Stimulated activated CD4-positive, alpha-beta T cell treated with anti-CD3 and anti-CD28 coated beads, Interleukin-2, amount 100 ng/mL, for 4 hours (primary cell): ENCODE measurements at places on chromosomes 6 and 20.

- no peak for DNase-seq
These were observed 441.0 kb downstream of the KIF16B start for GRCh38 chr20:16132036-16132798.

GRCh38 chr6:18039481-18039880, 52.0 kb upstream of the KIF13A start:
- no peak for DNase-seq

GRCh38 chr6:138546733-138547185, 47.5 kb upstream of the NHSL1 start:
- DNase-seq: no peak

GRCh38 chr6:50076431-50076830, 26.7 kb upstream of the DEFB112 start:
- DNase-seq: no peak

DNA sequence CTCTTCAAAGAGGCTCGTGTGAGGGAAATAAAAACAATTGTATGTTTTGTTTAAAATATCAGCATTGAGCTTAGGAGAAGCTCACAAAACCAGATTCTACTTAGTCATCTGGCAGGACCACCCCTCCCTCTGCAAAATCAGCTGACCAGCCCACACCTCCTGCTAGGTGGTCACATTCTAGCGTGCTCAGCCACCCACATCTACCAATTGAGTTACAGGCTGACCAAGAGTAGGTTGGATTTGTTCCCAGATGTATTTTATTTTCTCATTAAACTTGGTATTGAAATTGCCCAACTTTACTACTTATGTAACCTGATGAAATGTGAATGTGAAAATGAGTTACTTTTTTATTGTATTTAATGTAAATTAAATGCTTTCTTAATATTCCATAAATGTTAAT, 56.2 kb downstream of the SLC22A2 start:
- DNase-seq: no peak

DNA sequence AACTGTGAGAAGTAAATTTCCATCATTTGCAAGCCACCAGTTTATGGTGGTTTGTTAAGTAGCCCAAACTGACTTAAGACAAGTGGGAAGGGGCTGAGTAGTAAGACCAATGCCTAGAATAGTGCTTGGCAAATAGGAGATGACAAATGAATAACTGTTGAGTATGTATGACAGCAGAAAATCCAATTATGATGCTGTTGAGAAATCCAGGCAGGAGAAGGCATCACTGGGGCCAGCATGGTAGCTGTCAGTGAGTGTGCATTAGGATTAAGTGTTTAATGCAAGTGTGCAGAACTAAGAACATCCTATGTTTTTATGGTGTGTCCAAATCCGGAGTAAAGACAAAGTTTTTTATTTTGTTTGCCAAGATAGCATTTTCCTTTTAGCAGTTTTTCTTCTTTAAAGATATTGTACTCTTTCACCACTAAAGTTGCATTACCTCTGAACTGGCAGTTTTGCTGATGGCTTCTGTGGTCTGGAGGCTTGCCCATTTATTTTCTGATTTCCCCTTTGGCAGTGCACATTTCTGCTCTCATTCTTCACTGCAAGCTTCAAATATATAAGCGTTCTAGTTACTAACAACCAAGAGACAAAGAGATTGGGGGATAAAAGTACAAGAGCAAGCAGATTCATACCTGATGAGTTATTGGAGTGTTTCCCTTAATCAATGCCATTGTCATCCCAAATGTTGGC, 289.7 kb downstream of the KCNQ5 start:
- DNase-seq: no peak

- DNase-seq: no peak
These were observed 126.9 kb upstream of the QKI start for GRCh38 chr6:163287626-163288025.

- no peak for DNase-seq
These were observed 68.5 kb downstream of the PDSS2 start for GRCh38 chr6:107390685-107391435.

DNA sequence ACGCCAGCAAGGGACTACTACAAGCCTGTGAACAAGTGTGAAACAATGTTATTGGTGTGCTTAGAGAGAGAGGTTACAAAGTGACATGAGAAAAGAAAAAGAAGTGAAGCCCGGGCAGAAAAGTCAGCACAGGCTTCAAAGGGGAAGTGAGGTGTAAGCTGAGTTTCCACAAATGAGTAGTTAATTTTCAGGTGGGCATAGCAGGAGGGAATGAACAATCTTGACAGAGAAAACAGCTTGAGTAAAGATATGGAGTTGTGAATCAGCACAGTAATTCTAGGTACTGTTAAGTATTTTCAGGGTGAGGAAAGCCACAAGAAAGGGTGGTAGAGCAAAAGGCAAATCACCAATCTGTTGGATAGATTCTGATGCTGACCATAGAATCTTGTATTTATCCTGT, 4.3 kb downstream of the KCNQ5 start:
- DNase-seq: no peak

DNA sequence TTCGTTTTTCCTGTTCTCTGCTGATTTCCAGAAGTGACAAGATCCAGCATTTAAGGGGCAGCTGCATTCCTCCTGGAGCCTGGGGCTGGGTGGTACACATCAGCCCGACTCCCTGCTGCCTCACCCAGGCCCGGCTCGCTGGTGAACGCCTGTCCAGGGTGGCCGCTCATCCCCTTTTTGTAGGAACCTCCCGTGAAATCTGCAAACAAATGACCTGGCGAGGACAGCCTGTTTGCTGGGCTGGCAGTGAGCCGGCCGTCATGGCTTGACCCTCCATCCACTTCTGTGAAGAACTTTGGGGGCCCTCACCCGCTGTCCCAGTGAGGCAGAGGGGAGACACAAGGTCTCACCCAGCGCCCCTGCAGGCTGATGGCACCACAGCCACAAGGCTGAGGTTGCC, 39.0 kb downstream of the PYGB start:
- DNase-seq: no peak

- DNase-seq: no peak
These were observed 339.6 kb upstream of the CITED2 start for GRCh38 chr6:139713900-139714506.

- no peak for DNase-seq
These were observed 101.3 kb downstream of the EDN1 start for GRCh38 chr6:12391472-12391871.

DNA sequence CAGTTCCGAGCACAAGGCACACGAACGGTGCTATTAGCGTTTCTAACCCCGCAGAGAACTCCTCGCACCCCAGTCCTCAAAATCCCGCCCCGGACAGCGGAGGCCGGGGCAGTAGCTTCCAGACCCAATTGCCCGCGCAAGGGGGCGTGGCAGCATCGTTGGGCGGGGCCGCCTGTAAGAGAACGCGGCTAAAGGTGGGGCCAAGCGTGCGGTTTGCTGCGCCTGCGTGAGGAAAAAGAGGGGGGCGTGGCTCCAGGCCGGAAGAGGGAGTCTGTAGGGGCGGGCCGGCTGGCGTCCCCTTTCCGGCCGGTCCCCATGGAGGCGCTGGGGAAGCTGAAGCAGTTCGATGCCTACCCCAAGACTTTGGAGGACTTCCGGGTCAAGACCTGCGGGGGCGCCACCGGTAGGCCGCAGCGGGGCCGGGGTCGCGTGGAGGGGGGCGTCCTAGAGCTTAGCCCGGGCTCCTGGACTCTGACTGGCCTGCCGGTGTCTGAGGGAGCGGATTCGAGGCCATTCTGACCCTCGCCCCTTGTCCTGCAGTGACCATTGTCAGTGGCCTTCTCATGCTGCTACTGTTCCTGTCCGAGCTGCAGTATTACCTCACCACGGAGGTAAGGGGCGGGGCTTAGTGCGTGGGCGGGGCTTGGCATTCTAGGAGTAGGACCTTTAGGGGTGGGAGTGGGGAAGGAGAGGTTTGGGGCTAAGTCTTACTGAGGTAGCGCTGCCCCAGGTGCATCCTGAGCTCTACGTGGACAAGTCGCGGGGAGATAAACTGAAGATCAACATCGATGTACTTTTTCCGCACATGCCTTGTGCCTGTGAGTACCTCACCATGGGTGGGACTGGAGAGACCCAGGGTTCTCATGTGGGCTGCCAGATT, at the start of gene ERGIC3:
ERGIC3 (plus strand) TSS at position 296 of the 880 bp plus-strand sequence; CDS start at position 316, 20 bp downstream.
- peak; percentile 95 for DNase-seq

- no peak for DNase-seq
These were observed 89.5 kb downstream of the UBE3D start for GRCh38 chr6:82976179-82976578.

DNA sequence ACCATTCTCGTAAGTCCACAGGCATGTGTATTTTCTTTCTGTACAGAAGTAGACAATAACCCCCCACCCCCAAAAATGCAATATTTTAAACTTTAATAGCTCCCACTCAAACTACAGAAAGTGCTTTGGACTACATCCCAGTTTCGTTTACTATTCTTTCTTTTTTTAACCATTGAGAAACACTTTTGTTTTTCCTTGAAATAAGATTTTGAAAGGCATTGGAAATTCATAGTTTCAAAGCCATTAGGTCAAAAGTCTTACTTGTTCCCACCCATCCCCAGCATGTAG, 140.0 kb downstream of the KIF16B start:
- no peak for DNase-seq

DNA sequence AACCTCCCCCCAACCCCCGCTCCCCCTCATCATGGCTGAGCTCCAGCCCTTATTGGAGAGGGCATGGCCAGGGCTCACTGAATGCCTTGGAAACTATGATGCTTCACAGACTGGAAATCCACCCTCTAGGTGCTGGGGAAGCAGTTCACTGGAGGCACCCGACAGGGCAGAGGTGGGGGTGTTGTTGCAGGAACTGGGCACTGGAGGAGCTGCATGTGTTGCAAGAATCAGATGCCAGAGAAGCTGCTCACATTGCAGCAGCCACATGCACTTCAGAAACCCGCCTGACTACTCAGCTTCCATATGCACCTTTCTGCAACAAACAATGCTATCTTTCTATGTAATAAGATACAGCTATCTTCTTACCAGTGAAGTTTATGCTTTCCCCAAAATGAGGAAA, 7.9 kb upstream of the TBPL1 start:
- no peak for DNase-seq

DNA sequence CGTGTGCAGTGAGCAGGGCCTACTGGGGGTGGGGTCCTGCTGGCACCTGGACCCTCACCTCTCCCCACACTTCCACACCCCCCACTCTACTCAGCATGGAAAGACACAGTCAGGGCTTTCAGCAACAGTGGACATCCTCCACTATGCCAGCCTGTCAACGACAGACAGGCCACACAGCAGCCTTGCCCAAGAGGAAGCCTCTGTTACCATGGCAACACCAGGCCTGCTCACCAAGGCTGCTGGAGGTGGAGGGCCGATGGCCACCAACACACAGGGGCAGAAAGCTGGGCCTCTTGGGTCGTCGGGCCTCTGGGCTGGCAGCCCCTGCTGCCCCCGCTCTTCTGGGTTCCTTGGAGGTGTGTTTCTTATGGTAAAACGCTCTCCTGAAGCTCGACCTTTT, 13.6 kb downstream of the BNIP5 start:
- no peak for DNase-seq

- DNase-seq: no peak
These were observed 114.5 kb downstream of the SYCP2 start for GRCh38 chr20:59818911-59819310.

- DNase-seq: no peak
These were observed 95.1 kb downstream of the CD83 start for GRCh38 chr6:14212632-14213031.

DNA sequence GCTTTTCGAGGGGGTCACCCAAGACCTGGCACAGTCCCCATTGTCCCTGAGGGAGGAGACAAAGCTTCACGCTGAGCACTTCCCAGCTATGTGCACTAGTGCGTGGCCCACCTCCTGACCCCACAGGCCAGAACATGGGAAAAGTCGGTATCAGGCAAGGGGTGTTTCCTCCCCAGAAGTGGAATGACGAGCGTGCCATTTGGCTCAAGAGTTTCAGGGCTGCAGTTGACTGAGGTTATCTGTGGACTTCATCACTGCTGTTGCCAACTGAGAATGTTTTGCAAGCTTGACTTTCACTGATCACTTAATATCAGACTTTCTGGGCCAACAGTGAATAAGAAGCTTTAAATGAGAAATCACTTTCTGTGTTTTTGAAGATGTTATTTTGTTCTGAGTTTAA, 137.0 kb upstream of the AFDN start:
- no peak for DNase-seq

- DNase-seq: no peak
These were observed 202.1 kb upstream of the EPHA7 start for GRCh38 chr6:93621442-93621841.

DNA sequence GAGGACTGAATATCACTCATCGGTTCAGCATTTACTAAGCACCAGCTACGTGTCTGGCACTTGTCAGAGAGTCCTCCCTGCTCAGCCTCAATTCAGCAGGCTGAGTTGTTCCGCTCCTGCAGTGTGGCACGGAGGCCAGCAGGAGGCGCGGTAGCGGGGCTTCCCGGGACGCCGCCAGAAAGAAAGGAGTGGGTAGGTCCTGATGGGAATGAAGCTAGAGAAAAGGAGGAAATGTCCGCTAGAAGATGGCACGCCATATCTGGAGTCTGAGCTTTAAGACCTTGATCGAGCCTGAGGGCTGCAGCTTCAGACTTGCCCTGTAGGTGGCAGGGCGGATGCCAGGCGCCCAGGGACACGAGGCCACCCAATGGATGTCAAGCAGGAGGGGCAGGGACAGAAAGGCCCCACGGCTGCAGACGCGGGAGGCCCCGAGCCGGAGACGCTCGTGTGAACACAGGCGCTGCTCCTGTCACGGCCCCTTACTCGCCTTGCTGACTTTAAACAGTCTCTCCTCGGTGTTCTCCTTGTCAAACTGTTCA, 18.7 kb downstream of the SERPINB6 start:
- peak; percentile 33 for DNase-seq

GRCh38 chr20:47040506-47041125, 146.0 kb downstream of the EYA2 start:
- DNase-seq: no peak

- no peak for DNase-seq
These were observed 63.7 kb upstream of the PTPN1 start for GRCh38 chr20:50446351-50447101.
